ENCODE measurements at places on chromosomes 1 and 21.
A peak's percentile ranks its signal among the peaks of the same experiment; 100 is the strongest.

- DNase-seq, result no peak
Observed at GRCh38 chr21:44855572-44855971, 17.9 kb downstream of the PTTG1IP start.

GRCh38 chr1:247064304-247064703 lies 14.3 kb downstream of the ZNF670 start:
- no peak for DNase-seq

DNA sequence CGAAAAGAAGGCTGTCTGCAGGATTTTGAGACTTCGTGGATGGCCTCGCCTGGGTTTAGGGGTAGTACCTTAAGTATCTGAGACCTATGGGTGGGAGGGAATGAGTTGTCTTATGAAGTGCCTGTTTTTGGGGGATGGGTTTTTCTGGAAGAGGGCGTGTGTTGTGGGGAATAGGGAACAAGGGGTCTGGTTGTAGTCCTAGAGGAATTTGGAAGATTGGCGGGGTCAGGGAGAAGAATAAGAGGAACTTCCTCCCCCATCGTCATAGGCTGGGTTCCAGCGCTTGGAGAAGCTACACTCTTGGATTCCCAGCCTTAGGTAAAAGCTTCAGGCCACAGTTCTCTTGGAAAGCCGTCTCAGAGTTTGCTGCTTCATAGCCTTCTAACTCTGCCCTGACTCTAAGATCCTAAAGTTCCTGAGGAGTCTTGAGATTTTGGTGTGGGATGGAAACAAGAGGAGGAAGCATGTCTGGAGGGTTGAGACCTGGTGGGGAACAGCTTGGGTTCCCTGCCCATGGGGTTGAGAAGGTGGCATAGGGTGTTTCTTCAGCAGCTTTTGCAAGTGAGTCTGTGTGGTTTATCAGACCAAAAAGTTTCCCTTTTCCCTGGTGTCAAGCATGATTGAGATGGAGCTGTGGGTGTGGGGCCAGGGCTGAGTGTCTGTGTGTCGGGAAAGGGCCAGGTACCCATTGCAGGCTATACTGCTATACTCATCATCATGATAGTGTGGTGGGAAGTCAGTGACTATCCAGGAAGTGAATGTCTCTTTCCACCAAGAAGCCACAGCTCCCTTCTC lies 1.8 kb downstream of the VANGL2 start:
- DNase-seq, result no peak

GRCh38 chr1:159923203-159924024 lies 1.9 kb downstream of the TAGLN2 start:
- DNase-seq, result no peak

GRCh38 chr1:75475696-75476095 lies 135.2 kb downstream of the SLC44A5 start:
- DNase-seq, result no peak

- peak; percentile 94 for DNase-seq
Observed at GRCh38 chr1:100657876-100658715, 61.4 kb upstream of the VCAM1 start.

- no peak for DNase-seq
Observed at GRCh38 chr1:12314333-12314903, 84.6 kb downstream of the VPS13D start.

DNA sequence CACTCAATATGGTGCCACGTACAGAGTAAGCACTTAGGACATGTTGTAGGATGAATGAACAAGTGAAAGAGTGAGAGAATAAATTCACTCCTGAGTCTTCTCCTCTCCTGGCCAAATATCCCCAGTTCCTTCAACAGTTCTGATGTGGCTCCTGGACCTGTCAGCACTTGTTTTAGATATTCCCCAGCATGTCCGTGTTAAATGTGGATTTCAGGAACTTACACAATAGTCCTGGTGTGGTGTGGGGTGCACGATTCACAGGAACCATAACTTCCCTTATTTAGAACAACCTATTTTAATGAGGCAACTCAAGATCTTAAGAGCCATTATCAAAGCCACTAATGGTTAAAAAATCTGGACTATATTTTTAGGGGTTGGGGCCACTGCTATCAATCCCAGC lies 39.0 kb upstream of the MYSM1 start:
- no peak for DNase-seq

- peak; percentile 60 for DNase-seq
Observed at GRCh38 chr1:108016451-108016920, 51.5 kb upstream of the VAV3 start.

GRCh38 chr1:74690909-74691308 lies 17.3 kb upstream of the ERICH3 start:
- DNase-seq, result no peak

DNA sequence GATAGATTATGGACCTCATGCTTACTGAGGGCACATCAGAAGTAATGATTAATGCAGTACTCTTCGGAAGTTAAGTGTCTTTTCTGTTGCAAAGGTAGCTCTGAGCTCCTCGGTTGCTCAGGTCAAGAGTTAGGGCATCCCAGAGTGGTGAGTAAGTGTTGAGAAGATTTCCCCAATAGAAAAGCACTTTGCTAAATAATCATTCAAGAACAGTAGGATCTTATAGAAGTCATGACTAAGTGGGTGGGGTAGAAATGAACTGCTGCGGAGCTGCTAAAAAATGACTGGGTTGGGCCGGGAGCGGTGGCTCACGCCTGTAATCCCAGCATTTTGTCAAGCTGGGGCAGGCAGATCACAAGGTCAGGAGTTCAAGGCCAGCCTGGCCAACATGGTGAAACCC lies 648.6 kb upstream of the CAMK1G start:
- DNase-seq, result no peak

DNA sequence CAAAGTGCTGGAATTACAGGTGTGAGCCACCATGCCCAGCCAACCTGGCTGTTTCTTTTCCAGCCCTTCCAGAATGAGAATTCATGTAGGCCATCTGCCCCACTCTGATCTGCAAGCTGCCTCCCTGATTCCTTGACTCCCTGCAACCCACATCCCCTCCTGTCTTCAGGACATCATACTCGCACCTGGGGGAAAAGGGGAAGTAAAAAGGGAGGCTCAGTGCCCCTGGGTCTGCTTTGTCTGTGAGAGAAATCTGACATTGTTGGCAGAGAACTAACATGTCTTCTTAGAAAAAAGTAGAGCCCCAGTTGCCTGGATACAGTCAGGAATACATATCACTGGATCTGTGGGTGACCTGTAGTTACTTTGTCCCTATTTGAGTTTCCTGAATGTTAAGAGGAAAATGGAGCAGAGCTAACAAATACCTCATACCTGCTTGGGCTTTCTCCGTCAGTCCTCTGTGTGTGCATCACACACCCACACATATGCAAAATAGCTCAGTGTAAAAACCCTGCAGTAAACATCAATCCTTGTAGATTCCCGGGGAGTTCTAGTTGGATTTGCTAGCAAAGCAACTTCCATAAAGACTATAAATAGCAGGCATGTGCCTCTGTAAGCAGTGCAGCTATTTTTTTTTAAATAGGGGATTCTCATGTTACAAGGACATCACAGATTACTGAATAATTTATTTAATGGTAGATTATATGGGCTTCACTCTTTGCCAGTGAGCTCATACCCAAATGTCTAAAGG lies 62.9 kb downstream of the TEX35 start:
- no peak for DNase-seq

- no peak for DNase-seq
Observed at GRCh38 chr1:25431955-25432719, 1.4 kb downstream of the MACO1 start.

DNA sequence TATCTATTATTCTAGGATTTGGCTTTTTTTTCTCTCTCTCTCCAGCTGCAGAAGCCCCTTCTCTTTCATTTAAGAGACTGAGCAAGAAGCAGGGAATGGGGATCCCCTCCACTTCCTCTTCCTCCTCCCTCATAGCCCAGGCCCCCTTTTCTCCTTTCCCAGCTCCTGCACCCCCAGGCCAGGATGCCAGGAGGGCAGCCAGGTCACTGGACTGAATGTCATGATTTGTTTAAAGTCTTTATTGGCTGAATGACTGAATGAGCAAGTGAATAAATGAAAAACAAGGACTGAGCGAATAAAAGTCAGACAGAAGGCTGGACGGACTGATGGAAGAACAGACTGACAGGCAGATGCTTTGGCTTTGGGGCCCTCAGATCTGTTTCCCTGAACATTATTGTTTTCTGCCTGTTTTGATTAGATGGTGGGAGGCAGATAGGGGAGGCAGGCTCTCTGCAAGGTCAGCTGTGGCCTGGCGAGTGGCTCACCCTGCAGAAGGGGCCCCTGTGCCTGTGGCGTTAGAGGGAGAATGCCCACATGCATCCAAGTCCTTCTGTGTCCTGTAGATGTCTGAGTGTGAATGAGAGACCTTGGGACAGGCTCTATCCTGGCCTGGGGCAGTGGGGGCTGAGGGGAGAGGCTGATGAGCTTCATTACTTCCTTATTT lies 20.3 kb upstream of the ADGRB2 start:
- no peak for DNase-seq

GRCh38 chr21:45824546-45825215 lies 156.9 kb upstream of the COL6A1 start:
- no peak for DNase-seq

All from epithelial cell of proximal tubule (primary cell).